ENCODE measurements at places on chromosomes 1 and 21.

GRCh38 chr1:95953015-95953414 is 719.0 kb downstream of the RWDD3 start:
- peak; percentile 61 for DNase-seq

- no peak for DNase-seq
Observed at GRCh38 chr1:184160236-184160635, 108.7 kb downstream of the TSEN15 start.

DNA sequence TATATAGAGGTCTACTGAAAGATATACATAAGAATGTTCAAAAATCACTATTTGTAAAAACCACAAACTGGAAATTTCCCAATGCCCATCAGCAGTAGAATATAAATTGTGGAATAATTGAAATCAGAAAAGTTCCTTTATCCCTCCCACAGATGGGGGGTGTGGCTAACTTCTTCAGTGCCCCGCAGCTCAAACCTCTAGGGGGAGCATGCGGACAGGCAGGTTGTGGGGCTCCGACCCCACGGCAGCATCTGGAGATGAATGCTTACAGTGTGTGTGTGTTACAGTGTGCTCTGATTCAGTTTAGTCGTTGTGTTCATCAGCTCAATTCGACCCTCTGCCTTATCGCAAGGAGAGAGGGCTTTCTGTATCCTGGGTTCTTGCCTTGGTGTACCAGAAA is 262.1 kb upstream of the LRRC7 start:
- DNase-seq = peak; percentile 56

DNA sequence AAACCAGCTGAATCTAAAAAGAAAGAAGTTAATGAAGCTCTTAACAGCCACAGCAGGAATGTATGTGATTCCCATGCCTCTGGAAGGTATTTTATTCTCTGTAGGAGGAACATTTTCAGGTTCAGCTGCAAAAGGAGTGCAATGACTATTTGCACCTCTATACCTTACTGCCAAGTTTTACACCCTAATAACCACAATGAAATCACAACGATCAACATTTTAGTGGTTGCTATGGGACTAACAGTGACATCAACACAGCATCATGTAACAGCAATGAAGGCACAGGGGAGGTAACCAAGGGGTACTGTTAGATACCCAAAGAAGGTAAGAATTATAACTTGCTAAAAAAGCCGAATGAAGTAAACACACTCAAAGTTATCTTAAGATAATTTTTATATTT is 116.3 kb upstream of the HP1BP3 start:
- DNase-seq = peak; percentile 17

DNA sequence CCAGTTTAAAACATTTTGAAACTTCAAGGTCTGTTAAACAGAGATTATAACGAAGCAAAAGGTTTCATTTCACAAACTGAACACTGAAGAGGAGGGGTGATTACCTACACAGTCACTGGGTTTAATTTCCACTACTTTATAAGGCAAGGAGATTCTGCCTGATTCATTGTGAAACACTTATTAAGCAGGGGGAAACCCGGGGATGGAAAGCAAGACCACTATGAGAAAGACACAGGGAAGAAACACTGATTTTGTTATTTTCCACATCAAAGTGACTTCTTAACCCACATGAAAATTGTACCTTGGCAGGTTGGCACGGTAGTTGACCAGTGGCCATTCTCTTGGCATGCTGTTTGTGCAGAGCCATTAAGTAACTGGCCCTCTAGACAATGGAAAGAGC is 8.1 kb upstream of the F5 start:
- no peak for DNase-seq

GRCh38 chr1:14138687-14139086 is 438.7 kb downstream of the PRDM2 start:
- DNase-seq = no peak

GRCh38 chr1:40381268-40382107 is 8.0 kb downstream of the SMAP2 start:
- DNase-seq = no peak

DNA sequence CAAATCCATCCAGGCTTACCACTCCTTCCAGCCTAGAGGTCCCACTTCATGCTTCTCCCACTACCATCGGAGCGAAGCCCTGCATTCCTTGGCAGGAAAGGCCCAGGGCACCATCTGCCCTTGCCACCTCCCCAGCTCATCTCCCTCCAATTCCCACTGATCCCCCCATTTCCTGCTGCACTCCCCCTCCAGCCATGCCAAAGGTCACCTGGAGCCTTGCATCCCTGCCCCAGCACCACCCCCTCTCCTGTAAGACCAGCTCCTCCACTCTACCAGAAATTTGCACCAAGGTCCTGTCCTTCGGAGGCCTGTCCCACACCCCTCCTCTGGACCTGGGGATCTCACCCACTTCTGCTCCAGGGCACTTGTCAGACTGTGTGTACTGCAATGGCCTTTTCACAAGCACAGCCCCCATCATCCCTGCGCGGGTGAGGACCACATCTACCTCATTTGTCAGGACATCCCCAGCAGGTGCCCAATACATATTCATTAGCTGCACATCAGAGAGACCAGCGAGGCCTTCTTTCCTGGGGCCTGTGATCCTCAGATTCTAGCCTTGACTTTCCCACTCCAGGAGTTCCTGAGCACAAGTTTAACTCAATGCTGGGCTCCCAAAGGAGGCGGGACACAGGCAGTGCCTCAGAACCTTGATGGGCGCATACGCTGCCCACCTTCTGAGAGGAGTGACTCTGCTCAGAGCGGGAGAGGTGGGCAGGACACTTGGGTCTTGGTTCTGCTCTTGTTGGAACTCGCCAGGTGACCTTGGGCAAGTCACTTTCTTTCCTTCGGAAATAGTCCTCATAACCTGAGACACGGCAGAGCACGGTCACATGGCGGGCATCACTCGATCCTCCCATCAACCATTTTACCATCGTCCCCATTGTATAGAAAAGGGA is 49.9 kb upstream of the EDN2 start:
- no peak for DNase-seq

GRCh38 chr1:162663589-162664106 is 31.4 kb downstream of the DDR2 start:
- peak; percentile 72 for DNase-seq

- peak; percentile 50 for DNase-seq
Observed at GRCh38 chr1:89802051-89802450, 18.8 kb upstream of the LRRC8D start.

GRCh38 chr1:183739741-183740271 is 65.1 kb upstream of the RGL1 start:
- DNase-seq = no peak

DNA sequence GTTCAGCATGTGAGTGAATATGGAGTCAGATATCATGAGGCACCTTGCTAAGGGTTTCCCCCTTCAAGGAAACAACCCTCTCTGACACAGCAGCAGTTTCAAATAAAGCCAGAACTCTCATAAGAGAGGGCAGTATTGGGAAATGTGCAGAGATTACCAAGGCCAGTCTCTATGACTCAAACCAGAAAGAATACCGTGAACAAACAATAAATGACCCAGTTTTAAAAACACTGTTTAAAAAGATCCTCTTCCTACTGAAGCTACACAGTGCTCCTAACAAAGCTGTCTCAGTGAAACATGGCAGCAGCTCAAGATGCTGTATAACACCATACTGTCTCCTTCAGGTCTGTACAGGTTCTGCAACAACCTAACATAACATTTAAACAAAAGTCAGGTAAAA is 102.6 kb downstream of the KIAA0319L start:
- no peak for DNase-seq

GRCh38 chr1:218069180-218069579 is 215.9 kb upstream of the RRP15 start:
- DNase-seq = no peak

DNA sequence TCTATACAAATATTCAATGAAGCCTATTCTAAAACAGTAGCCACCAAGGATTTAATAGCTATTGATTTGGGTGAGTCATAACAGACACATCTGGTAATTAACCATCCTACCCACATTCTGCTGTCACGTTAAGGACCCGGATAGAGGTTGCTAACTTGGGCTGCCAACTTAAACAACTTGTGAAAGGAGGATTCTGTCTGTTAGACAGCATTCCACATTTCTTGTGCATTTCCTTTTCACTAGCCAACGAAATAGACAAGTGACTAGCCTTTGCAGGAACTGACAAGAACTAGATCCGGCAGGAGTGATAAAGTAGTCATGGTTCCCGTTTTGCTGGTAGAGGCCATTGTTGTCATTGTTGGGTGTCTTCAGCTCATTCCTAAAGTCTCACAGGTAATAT is 9.5 kb downstream of the DSCAM start:
- no peak for DNase-seq

GRCh38 chr1:1537626-1538250 is 2.7 kb downstream of the TMEM240 start:
- no peak for DNase-seq

DNA sequence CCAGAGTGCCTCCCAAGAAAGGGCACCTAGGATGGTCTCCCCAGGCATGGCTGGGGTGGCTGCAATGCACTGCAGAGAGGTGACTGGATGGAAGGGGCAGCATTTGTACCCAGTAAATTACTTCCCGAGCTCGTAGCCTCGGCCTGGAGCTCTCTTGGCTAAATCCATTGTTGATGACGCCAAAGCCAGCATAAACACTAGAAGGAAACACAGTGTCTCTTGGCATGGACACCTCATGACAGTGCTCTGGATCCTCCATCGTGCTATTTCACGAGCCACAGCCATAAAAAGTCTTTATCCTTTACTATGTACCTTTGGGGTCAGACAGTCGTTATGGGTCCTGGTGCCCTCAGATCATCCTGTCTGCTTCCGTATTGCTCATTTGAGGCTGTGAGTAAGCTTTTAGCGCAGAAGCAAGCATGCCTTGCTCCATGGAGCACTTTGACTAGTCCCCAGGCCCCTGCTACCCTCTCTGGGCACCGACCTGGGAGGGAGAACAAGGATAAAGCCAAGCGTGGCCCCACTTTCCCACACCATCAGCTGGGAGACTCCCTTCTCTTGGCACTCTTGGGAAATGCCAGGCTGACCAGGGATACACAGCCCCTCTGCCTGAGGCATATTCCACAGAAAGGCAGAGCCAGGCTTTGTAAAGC is 10.3 kb upstream of the PRELP start:
- no peak for DNase-seq

DNA sequence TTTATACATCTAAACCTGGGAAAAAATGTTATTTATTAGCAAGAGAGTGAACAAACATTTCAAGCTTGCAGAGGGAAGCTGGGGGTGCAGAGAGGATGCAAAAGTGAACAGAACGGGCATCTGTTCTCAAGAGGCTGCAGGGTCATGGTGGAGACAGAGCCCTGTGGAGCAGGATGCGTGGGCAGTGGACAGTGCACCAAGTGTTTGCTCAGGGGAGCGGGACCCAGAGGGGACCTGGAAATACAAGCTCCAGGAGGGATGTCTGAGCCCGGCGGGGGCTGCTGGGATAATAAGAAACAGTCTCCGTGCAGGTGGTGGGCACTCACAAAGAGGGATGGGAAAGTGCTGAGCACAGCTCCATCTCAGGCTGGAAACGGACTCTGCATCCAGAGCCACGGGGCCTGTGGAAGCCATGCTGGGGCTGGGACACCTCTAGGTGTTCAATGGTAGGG is 105.3 kb upstream of the SLC45A1 start:
- no peak for DNase-seq

GRCh38 chr1:147243228-147243685 is 773 bp downstream of the CHD1L start:
- DNase-seq = peak; percentile 76

- DNase-seq = no peak
Observed at GRCh38 chr1:157842939-157843338, 1.3 kb upstream of the CD5L start.

GRCh38 chr1:193657552-193657951 is 471.1 kb upstream of the B3GALT2 start:
- no peak for DNase-seq

GRCh38 chr1:91579658-91580228 is 79.1 kb downstream of the CDC7 start:
- no peak for DNase-seq

DNA sequence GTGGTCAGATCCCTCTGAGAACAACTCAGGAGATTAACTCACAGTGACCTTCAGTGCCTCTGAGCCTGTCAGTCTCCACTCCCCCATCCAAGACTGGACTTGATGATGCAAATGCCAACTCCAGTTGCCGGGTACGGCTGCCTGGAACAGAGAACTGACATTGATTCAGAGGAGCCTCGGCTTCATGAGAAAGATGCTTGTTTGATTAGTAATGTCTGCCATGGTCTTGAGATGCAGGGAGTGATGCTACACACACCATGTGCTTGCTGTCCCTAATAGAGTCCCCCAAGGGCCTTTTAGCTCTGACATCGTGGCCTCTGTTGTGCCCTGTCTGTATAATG is 51.8 kb upstream of the LRP8 start:
- DNase-seq = no peak

DNA sequence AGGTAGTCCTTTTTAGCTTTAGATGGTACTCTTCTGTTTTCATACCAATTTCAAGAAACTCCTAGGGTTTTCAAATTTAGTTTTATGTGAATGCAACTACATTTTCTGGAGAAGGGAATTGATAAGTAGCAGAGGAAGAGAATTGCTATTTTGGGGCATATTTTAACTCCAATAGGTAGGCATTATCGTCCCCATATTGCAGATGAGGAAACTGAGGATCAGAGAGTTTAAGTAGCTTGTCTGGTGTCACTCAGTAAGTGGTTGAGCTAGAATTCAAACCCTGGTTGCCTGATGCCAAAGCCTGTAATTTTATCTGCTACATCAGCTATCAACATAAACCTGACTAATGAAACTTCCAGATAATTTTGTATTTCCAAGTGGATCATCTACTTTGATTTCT is 1.9 kb downstream of the NFYC start:
- no peak for DNase-seq

DNA sequence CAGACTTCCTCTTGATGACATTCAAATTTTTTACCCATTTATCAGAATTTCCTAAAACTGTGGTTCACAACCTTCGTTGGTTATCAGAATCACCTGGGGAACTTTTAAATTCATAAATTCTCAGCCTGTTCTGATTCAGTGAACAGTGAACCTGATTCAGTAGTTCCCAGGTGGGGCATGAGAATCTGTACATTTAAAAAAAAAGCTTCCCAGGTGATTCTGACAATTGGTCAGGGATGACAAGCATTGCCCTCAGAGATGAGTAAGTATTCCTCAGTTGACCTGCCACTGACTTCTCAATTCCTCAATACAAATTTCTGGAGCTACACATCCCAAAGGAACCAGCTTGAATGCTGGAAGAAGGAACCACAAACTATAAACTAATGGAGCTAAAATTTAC is 23.5 kb upstream of the CR2 start:
- DNase-seq = no peak

GRCh38 chr1:85846706-85847105 is 138.5 kb upstream of the ZNHIT6 start:
- no peak for DNase-seq
